ENCODE measurements at places on chromosomes 7 and 10.

- DNase-seq, result no peak
Observed at GRCh38 chr7:128829391-128830166, 627 bp upstream of the FLNC start.

DNA sequence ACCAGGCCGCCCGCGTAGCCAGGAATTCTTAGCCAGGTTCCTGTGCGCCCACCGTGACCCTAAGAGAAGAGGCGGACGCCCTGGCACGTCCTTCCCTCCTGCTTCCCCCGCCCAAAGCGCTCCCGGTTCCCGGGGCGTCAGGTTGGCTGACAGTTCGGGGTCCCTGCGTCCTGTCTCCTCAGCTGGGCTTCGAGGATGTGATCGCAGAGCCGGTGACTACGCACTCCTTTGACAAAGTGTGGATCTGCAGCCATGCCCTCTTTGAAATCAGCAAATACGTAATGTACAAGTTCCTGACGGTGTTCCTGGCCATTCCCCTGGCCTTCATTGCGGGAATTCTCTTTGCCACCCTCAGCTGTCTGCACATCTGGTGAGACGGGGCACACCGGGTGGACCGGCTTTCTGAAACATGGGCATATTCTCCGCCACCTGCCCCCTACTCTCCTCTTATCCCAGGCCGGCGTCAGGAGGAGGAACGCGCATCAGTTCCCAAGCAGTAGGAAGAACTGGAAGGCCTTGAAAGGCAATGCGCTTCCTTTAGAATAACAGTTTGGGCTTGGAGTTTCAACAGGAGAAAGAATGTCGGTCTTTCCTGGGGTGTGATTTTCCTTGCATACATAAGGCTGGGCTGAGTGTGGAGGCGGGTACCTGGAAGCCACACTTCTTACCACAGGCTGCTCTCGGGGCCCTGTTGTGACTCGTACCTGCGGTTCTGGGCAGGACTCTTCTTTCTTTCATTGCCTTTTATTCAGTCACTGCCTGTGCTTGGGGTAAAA lies 728 bp downstream of the CAV2 start:
- DNase-seq, result no peak

DNA sequence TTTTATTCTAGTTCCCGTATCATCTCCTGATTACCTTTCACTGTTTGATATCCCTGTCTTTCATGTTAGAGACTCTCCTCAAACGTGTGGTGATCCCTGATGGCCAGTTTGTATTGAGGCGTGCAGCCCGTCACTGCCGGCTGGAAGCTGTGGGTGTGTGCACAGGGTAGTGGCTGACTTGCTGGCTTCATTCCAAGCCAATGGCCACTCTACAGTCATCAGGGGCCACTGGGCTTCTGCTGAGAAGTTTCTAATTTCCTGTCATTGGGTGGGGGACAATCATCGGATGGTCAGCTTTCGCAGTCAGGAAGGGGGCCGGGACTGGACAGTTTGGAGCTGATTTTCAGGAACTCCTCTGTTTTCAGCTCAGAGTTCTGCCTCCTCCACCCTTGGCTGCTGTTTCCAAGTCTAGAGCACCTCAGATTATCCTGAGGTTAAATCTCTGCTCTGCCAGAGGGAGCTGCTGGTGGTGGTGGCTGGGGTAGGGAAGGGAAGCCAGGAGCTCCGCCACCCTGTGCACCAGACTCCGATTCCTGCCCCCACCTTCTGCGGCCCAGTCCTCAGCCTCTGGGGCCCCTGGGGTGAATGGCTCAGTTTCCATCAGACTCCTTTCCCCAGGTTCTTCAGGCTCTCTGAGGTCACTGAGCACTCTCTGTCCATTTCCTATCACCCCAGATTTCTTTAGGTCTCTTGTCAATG lies 34.9 kb downstream of the BAIAP2L1 start:
- no peak for DNase-seq

DNA sequence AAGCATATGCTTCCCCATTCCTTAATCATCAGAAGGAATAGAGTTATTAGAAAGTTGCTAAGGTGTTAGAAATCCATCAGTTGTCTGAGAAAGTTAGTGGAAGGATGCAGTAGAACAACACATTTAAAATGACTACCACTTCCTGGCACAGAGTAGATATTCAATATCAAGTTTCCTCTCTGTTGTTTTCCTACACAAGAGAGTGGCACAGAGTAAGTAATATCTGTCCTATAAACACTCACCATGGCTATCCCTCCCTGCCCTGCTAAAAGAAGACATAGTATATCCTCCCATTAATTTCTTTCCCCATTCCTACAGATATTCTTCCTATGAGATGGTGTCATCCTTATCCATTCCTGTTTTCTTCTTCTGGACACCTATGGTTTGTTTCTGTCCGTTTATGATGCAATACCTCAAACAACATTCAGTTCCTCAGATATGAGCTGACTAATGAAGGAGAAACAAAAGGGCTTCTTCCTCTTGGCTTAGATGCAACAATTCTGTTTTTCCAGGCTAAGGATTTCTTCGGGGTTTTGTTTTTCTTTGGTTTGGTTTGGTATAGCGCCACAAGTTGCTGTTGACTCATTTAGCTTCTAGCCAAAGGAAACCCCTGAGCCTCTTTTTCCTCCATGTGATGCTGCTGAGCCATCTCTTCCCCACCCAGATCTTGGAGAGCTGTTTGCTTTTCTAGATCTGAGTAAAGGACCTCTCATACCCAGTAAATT lies 32.9 kb upstream of the BPGM start:
- no peak for DNase-seq

- DNase-seq, result no peak
Observed at GRCh38 chr10:13803566-13804554, 217.1 kb downstream of the PRPF18 start.

All from CD8-positive, alpha-beta memory T cell (primary cell).